Kasumi-1 (cell line): ENCODE measurements at places on chromosomes 12 and 14.

GRCh38 chr12:112214064-112214463 lies 88.7 kb downstream of the TRAFD1 start:
- no peak for DNase-seq

DNA sequence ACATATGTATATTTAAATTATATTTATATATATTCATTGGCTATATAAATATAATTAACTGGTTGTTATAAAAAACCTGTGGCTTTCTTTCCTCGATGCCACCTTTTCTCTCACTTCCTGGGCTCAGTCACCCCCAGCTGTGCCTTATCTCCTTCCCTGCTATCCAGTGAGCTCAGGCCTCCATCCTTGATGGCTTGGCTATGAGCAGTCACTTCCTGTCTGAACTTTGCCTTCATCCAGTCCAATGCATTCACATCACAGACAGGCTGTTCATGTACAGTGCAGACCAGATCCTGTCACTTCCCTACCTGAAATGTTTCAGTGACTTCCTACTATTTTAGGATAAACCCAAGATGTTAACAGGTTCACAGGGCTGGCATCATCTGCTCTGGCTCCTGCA lies 115.3 kb upstream of the PRB2 start:
- DNase-seq = no peak

DNA sequence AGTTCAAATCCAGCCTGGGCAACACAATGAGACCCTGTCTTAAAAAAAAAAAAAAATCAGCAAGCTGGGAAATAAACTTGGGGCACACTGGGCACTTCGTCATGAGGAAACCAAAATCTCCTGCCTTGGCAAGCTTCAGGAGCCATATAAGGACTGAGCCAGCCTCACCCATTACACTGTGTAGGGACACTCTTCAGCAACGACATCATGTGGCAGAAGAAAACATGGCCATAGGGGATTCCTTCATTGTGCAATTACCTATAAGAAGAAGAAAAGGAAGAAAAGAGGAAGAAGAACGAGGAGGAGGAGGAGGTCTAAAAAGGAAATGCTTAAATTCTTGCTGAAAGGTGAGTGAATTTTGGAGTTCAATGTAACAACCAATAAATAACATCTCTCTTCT lies 26.1 kb upstream of the IFNG start:
- peak; percentile 15 for DNase-seq

GRCh38 chr14:72810201-72810600 lies 83.7 kb downstream of the DPF3 start:
- DNase-seq = no peak

DNA sequence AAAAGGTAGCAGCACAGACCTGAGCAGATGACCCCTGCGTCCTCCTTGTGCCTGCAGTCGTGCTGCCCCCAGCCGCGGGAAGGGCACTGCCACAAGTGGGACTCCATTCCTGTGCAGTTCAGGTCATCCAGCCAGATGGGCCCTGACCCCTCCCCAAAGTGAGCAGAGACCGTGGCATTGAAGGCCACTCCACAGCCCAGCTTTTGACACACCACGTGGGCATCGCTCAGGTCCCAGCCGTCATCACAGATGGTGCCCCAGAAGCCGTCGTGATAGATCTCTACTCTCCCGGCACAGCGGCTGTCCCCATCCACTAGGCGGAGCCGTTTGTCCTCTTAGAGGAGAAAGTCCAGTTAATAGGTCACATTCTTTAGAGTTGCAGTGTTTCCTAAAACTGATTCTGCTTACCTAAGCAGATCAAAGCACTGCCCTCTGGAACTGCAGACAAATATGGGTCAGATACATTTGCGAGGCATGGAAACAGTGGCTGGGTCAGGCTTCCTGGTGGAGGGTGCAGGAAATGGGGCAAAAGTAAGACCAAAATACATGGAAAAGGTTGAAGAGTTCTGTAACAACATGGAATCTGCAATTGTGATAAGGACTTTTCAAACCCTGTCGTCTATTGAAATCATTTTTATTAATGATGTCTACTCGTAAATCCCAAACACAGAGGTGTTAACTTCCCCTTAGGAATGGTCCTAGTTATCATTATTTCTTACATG lies 69.4 kb downstream of the CD163L1 start:
- DNase-seq = peak; percentile 4
